ENCODE measurements at places on chromosomes 7 and 10.

- DNase-seq, result no peak
Measured at GRCh38 chr10:82472406-82473335, 597.7 kb downstream of the NRG3 start.

DNA sequence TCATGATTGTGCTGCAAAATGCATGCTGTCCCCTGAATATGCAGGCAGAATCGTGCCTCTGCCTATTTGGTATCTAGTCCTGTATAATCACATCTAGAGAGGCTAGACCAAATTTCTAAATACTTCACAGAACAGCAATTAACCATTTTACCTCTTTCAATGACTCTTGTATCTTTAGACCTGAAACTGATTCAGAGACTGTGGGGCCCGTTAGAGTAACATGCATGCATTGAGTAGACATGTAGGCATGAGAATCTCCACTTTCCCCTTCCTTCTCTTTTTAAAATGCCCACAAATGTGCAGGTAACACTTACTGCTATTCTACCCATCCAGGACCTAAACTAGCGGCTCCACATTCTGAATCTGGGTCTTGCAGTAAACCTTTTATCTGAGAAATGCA lies 8.8 kb downstream of the ZNF92 start:
- DNase-seq, result no peak

DNA sequence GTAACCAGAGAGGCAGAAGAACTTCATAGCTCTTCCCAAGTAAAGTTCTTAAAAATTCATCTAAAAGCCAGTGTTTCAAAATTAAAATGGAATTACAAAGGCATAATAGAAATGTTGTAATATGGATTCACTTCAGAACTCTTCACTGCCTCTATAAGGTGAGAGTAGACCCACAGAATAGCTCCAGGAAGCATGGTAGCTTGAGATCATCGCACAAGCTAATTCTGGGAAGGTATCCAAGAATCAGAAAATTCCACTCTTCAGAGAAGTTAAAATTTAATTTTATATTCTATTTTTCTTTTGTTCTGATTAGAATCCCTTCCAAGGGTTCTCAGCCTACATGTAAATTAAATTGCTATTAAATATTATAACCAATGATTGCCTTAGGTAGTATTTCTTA lies 1.5 kb upstream of the DHX32 start:
- DNase-seq, result no peak

- no peak for DNase-seq
Measured at GRCh38 chr7:137626469-137627067, 220.2 kb downstream of the DGKI start.

- DNase-seq, result no peak
Measured at GRCh38 chr10:120833222-120833928, 17.8 kb upstream of the WDR11 start.

DNA sequence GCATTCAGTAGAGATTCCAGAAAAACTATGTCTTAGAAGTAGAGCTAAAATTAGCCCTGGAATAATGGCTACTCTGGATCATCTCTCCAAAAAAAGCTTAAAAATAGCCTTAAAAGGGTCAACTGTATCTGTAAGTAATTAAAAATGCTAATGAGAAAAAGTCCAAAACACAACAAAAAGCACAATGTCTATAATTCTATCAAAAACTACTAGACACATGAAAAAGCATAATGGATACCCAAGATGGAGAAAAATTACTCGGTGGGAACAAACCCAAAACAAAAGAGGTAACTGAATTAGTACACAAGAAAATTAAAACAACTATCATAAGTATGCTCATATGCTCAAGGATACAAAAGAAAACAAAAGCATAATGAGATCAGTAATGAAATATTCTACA lies 15.4 kb downstream of the ORC5 start:
- no peak for DNase-seq

- no peak for DNase-seq
Measured at GRCh38 chr10:75708060-75708459, 276.6 kb downstream of the LRMDA start.

DNA sequence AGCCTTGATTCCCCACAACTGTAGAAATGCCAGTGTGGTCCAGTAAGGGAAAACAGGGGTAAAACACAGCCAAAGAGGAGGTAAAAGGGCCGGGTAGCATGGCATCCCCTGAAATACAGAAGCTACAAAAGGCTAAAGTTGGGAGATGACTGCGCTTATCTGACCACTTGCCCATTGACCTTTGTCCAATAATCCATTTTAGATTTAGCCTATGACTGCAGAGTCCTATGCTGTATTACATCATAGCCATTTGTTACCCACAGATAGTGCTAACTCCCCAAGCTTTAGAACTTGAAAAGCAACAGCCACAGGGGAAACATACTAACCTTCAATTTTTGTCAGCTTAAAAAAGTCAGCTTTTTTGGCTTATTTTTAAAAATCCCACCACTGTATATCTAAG lies 26.2 kb downstream of the MTPN start:
- DNase-seq, result no peak

All from activated CD8-positive, alpha-beta memory T cell treated with anti-CD3 and anti-CD28 coated beads for 1 hour (primary cell).